ENCODE measurements at places on chromosomes 11 and 22. TPM values are rescaled to one million over a fixed set of nuclear protein-coding genes. Genes with fewer than 3 reads are reported as not detected.

MCHR1 gene
- total RNA-seq: 0.26 TPM

ENDOD1 gene
- total RNA-seq: 3.6 TPM

DNA sequence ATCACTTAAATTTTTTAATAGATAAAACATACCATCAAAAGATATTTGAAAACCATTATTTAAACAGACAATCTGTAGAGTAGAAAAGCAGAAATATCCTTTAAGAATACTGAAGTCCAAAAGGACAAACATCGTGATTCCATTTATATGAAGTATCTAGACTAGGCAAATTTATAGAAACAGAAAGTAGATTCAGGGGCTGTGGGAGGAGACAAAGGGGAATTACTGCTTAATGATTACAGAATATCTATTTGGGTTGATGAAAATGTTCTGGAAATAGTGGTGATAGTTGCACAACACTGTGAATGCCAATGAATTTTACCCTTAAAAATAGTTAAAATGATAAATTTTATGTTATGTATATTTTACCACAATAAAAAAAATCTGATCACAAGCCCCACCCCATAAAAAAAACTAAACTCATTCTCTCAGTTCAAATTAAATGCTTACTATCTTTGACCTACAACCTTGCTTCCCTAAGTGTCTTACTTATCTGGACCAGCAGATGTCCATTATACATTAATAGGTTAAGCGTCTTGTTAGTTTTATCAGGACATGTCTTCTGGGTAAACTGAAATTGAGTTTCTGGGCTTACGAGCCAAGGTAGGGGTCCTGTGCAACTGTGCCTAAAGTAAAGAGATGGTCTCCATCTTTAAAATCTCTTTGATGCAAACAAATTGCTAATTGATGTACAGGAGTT lies 86.3 kb downstream of the FCHSD2 start:
- no peak for DNase-seq
- no peak overlapping the region for H3K4me3 ChIP-seq
- peaks cover 5% of the 10 kb centered on the region for H3K4me1 ChIP-seq
- no peaks in the 10 kb centered on the region for H3K36me3 ChIP-seq

- H3K27ac ChIP-seq: no peak overlapping the region
- no peak for DNase-seq
- H3K27me3 ChIP-seq: no peaks in the 10 kb centered on the region
- H3K36me3 ChIP-seq: no peaks in the 10 kb centered on the region
- no peaks in the 10 kb centered on the region for H3K4me1 ChIP-seq
- H3K4me3 ChIP-seq: no peak overlapping the region
Measured at GRCh38 chr22:43241699-43242386, 54.9 kb upstream of the TTLL12 start.

- peak; percentile 76 for DNase-seq
- H3K4me3 ChIP-seq: no peak overlapping the region
- no peaks in the 10 kb centered on the region for H3K27me3 ChIP-seq
- no peaks in the 10 kb centered on the region for H3K36me3 ChIP-seq
- peaks cover 25% of the 10 kb centered on the region for H3K4me1 ChIP-seq
- H3K27ac ChIP-seq: peak overlapping the region; percentile 78
Measured at GRCh38 chr11:126113515-126113957, 50.9 kb upstream of the CDON start.

BIK gene
- 1.8 TPM for total RNA-seq

DNA sequence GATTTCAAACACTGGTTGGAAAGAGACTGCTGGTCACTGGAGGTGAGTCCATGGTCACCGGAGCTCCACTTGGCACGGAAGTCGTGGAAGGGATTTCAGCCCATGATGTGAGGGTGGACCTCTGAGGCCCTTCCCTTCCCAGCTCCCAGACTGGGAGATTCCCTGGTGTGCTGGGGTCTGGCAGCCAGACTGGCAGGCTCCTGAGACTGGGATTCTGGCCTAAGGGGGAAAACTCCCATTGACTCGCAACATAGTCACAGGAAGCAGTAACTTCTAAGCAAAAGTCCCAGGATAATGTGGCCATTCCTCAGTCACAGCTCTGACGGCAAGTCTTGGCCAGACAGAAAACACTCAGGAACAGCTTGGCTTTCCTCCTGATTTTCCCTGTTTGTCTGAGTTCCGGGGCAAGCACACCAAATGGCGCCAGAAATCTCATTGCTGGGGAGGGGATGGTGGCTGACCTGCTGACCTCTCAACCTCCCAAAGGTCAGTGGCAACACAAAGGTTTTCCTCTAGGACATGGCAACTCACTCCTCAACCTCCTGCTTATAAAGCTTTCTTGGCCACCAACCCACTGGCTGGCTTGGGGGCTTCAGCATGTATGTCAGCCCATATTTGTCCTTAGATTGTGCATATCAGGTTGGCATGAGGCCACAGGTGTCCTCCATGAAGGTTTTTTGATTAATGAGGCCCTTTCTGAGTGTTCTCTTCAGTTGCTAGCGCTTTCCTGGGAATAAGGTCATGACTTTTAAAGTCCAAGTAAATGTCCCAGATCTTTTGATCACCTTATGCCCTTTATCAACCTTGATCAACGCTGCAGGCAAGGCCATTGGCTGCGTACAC lies 99.5 kb downstream of the CCDC81 start:
- DNase-seq: no peak
- peak overlapping the region; percentile 37 for H3K27ac ChIP-seq
- no peak overlapping the region for H3K4me3 ChIP-seq
- H3K4me1 ChIP-seq: no peaks in the 10 kb centered on the region
- no peaks in the 10 kb centered on the region for H3K36me3 ChIP-seq
- no peaks in the 10 kb centered on the region for H3K27me3 ChIP-seq

TMEM123 gene
- total RNA-seq: 63.3 TPM

GRCh38 chr11:81839016-81839415 lies 894.6 kb downstream of the FAM181B start:
- no peaks in the 10 kb centered on the region for H3K4me1 ChIP-seq
- H3K27ac ChIP-seq: no peak overlapping the region
- no peaks in the 10 kb centered on the region for H3K36me3 ChIP-seq
- H3K4me3 ChIP-seq: no peak overlapping the region
- H3K27me3 ChIP-seq: no peaks in the 10 kb centered on the region

- H3K27me3 ChIP-seq: no peaks in the 10 kb centered on the region
- H3K4me3 ChIP-seq: no peak overlapping the region
- DNase-seq: no peak
- H3K36me3 ChIP-seq: no peaks in the 10 kb centered on the region
- no peaks in the 10 kb centered on the region for H3K4me1 ChIP-seq
- no peak overlapping the region for H3K27ac ChIP-seq
Measured at GRCh38 chr11:12445001-12445400, 67.6 kb downstream of the PARVA start.

DNA sequence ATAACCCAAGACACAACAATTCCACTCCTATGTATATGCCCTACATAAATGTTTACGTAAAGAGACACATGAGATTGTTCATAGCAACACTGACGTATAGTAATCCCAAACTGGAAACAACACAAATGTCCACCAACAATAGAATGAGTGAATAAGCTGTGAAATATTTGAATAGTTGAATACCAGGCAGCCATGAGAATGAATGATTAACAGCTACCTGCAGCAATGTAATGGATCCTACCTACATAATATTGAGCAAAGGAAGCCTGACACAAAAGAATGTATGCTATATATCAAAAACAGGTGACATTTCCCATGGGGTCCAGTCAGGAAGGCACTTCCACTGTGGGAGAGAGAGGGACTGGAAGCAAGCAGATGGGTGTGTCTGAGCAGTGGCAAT lies 92.8 kb upstream of the LINC01488 start:
- no peaks in the 10 kb centered on the region for H3K4me1 ChIP-seq
- H3K4me3 ChIP-seq: no peak overlapping the region
- H3K27me3 ChIP-seq: no peaks in the 10 kb centered on the region
- H3K36me3 ChIP-seq: no peaks in the 10 kb centered on the region

DNA sequence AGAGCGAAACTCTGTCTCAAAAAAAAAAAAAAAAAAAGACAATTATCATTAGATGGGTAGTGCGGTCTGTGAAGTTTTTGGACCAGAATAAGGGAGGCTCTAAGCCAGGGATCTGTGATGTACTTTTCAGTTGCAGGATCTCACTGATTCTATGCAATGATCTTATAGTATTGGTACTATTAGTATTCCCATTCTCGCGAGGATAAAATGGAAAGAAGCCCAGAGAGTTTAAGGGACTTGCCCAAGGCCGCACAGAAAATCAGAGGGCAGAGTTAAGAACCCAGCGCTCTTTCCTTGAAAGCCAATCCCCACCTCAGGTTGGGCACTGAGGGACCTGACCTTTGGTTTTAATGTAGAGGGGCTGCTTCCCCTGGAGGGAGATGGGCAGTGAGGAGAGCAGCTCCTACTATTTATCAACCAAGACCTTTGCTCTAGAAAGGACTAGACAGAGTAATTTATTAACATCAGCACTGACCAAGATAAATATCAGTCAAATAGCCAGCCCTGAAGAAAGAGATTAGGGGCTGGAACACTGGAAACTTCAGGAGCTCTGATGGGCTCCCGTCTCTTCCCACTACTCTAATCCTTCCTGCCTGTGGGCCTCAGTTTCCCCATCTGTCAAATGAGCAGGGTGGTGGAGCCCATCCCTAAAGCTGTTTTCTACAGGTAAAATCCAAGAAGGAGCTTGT lies 6.0 kb downstream of the NIPSNAP1 start:
- no peaks in the 10 kb centered on the region for H3K27me3 ChIP-seq
- H3K4me1 ChIP-seq: no peaks in the 10 kb centered on the region
- DNase-seq: no peak
- no peak overlapping the region for H3K4me3 ChIP-seq

GRCh38 chr11:66457826-66458225 lies 8.9 kb upstream of the PELI3 start:
- no peak overlapping the region for H3K4me3 ChIP-seq
- no peaks in the 10 kb centered on the region for H3K4me1 ChIP-seq
- no peaks in the 10 kb centered on the region for H3K27me3 ChIP-seq
- no peaks in the 10 kb centered on the region for H3K36me3 ChIP-seq

GSTT2 gene
- 0.79 TPM for total RNA-seq

ANO3 gene
- 0.67 TPM for total RNA-seq

DNA sequence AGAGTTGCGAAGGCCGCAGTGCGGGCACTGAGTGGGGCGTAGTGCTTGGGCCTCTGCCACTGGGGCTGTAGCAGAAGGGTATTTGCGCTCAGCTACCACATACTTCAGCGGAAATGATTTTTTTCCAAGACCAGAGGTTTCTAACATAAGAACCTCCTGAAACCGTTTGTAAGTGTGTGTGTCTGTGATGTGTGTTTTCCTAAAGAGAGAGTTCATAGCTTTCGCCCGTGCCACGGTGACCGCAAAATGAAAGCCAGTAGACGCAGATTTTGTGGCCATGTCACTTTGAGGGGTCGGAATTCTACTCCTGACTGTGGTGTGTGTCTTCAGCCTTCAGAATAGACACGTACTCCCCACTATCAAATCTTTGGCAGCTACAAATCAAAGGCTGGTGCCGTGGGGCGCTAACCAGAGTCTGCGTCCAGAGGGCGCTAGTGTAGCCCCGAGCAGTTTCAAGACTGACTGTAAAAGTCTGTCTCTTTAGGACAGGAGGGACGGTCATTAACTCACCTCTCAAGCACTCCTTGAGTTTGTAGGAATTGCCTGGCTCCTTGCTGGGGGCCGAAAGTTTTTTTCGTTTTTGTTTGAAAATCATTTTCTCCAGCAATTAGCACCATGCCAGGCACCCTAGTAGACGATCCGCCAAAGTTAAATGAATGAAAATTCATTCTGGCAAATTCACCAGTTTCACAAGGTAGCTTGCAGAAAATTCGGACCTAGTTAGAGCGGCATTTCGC lies 2.5 kb upstream of the CALCA start:
- H3K4me1 ChIP-seq: peaks cover 12% of the 10 kb centered on the region
- H3K27me3 ChIP-seq: no peaks in the 10 kb centered on the region
- H3K36me3 ChIP-seq: no peaks in the 10 kb centered on the region
- H3K4me3 ChIP-seq: peak overlapping the region; percentile 13
- DNase-seq: peak; percentile 42

DNA sequence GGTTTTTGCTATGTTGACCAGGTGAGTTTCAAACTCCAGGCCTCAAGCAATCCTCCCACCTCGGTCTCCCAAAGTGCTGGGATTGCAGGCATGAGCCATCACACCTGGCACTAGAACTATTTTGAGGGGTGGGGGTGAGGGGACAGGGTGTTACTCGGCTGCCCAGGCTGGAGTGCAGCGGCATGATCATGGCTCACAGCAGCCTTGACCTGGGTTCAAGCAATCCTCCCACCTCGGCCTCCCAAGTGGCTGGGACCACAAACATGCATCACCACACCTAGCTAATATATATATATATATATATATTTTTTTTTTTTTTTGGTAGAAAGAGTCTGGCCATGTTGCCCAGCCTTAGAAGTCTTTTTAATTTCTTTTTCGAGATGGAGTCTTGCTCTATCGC lies 17.1 kb upstream of the IFITM3 start:
- no peaks in the 10 kb centered on the region for H3K4me1 ChIP-seq
- H3K27ac ChIP-seq: no peak overlapping the region
- H3K36me3 ChIP-seq: no peaks in the 10 kb centered on the region

All from pancreas (tissue), 10 donors.